Spinal cord (tissue), 10 donors: ENCODE measurements at places on chromosomes 16 and 17.
A peak's percentile ranks its signal among the peaks of the same experiment; 100 is the strongest.

DNA sequence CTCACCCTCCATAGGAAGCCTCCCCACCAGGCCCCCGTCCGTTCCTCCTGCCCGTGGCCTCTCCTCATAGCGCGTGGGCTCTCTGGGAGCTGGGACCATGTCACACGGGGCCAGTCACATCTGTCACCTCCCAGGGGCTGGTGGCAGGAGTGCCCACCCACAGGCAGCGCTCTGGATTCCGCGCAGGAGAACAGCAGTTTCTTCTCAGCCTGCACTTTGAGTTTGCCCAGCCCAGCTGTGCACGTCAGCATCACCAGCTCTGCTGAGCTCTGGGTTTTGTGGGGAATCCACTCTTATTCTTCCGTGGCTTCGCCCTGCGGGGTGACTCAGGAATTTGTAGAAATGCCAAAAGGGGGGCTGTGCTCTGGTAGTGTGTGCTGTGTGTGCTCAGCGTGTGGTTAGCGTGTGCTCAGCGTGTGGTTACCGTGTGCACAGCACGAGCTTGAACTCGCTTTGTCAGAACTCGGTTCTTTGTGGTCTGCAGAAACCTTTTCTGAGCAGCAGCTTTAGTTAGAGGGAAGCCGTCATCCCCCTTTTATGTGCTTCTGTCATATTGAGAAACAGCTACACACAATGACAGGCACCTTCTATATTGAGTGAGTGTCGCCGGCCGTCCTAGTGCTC is 3.2 kb downstream of the ACSF3 start:
- H3K4me3 ChIP-seq, result no peak overlapping the region
- H3K36me3 ChIP-seq, result peaks cover 55% of the 10 kb centered on the region
- H3K27me3 ChIP-seq, result peaks cover 3% of the 10 kb centered on the region
- peaks cover 35% of the 10 kb centered on the region for H3K4me1 ChIP-seq
- no peak for DNase-seq

GRCh38 chr17:45018514-45018847 is 33.0 kb downstream of the DCAKD start:
- H3K4me1 ChIP-seq, result peaks cover 57% of the 10 kb centered on the region
- H3K27ac ChIP-seq, result no peak overlapping the region
- H3K4me3 ChIP-seq, result peak overlapping the region; percentile 42
- no peak for DNase-seq

DNA sequence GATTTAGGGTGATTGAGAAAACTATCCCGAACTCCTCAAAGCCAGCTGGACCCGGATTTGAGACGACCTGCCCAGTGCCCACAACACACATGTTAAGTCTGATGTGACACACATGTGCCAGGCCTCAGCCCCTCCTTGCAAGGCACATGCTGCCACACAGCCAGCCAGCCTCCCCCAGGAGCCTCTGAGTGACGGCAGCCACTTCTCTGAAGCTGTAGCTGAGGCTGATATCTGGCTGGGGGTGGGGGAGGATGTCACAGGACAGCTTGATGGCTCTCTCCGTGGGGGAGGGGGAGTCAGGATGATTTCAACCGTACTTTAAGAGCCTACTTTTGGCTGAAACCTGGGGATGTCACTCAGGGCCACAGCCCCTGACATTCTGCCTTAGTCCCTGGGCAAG is 40.9 kb downstream of the SRCIN1 start:
- H3K27ac ChIP-seq, result no peak overlapping the region
- peaks cover 50% of the 10 kb centered on the region for H3K27me3 ChIP-seq
- peaks cover 66% of the 10 kb centered on the region for H3K4me1 ChIP-seq
- no peak for DNase-seq
- peaks cover 69% of the 10 kb centered on the region for H3K36me3 ChIP-seq

DNA sequence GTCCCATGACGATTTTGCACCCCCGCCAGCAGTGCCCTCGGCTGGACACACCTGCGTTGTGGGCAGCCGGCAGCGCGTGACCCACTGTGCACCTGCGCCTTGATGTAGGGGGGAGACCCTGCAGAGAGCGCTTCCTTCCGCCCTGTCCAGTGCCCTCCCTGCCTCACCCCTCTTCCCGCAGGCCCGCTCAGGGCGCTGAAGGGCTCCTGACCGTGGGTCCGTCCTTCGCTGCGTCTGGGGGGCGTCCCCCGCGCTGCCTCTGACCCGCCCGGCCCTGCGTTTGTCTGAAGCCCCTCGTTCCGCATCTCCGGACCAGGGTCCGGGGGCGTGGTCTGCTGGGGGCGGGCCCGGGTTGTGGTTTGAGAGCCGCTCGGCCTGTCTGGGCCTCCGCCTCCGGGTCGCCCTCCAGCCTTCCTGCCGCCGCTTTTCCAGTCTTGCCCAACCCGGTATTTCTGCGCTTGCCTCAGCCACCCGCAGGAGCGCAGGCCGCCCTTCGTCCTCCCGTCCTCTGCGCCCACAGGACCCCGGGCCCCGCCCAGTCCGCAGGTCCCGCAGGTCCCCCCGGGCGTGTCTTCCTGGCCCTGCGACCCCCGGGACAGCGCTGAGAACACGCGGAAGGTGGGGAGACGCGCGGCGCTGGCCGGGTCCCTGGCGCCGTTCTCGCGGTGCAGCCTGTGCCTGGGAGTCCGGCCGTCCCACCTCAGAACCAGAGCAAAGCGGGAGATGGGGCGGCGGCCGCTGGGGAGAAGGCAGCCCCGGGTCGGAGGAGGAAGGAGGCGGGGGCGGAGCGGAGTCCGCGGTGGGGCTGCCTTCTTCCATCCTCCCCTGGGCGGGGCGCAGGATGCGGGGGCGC is 4.0 kb upstream of the IL17C start:
- no peak for DNase-seq
- H3K27me3 ChIP-seq, result peaks cover 12% of the 10 kb centered on the region
- H3K4me3 ChIP-seq, result no peak overlapping the region
- peaks cover 70% of the 10 kb centered on the region for H3K36me3 ChIP-seq
- H3K27ac ChIP-seq, result no peak overlapping the region

DNA sequence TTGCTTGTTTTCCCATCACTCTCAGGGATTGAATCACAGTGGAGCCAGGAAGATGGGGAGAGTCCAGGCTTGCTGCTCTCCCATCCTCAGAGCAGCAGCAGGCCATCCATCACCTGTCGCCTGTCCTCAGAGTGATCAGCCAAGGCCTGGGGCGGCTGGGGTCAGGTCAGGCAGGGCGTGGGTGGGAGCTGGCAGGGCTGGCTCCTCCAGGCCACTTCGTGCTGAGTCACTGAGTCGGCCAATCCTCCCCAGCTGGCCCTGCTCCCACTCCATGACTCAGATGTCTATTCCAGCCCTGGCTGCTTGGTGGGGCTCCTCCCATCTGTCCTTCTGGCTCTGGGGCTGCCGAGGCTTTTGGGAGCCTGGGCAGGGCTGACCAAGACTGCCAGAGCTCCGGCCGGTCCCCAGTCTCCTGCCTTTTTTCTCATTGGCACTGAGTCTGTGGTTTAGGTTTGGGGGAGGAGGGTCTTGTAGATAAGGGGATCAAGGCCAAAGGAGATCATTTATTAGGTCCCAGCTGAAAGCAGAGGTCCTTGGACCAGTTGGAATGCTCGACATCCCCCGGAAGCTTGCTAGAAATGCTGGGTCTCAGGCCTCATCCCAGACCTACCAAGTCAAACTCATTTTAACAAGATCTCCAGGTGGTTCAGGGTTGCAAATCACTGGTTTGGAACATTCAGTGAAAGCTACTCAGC is 72.7 kb downstream of the ABCC1 start:
- no peaks in the 10 kb centered on the region for H3K27me3 ChIP-seq
- peaks cover 33% of the 10 kb centered on the region for H3K36me3 ChIP-seq
- DNase-seq, result no peak
- H3K4me3 ChIP-seq, result no peak overlapping the region
- no peak overlapping the region for H3K27ac ChIP-seq
- peaks cover 19% of the 10 kb centered on the region for H3K4me1 ChIP-seq

DNA sequence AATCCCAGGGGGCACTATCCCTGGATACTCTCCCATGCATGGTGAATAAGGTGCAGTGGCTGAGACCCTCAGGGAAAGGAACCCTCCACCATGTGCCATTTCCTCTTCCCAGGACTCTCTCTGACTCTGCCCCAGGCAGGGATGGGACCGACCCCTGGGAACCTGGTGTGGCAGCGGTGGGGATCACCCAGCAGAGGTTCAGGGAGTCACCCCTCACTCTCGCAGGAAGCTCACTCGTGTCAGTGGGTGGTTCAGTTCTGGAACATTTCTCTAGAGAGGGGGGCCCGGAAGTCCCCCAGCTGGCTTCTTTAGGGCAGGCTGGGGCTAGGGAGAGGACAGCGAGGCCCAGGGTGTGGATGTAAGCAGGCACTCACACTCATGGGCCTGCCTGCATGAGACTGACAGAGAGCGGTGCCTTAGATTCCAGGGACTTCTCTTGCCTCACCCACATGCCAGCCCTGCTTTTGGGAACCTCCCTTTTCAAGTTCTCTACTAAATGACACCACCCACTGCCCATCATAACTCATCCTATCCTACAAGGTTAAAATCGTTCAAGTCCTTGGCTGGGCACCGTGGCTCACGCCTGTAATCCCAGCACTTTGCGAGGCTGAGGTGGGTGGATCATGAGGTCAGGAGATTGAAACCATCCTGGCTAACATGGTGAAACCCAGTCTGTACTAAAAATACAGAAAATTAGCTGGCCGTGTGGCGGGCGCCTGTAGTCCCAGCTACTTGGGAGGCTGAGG is 109.7 kb upstream of the SDK2 start:
- H3K4me3 ChIP-seq, result no peak overlapping the region
- peaks cover 4% of the 10 kb centered on the region for H3K27me3 ChIP-seq
- H3K36me3 ChIP-seq, result no peaks in the 10 kb centered on the region
- no peak for DNase-seq
- H3K4me1 ChIP-seq, result peaks cover 21% of the 10 kb centered on the region

DNA sequence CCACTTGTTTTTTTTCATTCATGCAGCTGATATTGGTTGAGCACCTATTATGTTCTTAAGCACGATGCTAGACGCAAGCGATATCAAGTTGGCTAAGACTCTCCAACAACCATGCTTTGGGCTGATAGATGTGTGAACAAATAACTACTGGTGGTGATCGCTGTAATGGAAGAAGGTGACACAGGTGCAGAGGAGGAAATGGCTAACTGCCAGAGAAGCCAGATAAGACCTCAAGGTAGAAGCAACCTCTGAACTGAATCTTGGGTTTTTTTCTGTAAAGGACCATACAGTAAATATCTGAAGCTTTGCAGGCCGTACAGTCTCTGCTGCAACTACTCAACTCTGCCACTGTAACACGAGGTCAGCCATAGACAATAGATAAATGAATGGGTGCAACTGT is 97.9 kb downstream of the C17orf67 start:
- no peak for DNase-seq
- H3K27ac ChIP-seq, result no peak overlapping the region
- H3K36me3 ChIP-seq, result no peaks in the 10 kb centered on the region
- peaks cover 22% of the 10 kb centered on the region for H3K4me1 ChIP-seq
- no peak overlapping the region for H3K4me3 ChIP-seq
- no peaks in the 10 kb centered on the region for H3K27me3 ChIP-seq

- no peaks in the 10 kb centered on the region for H3K36me3 ChIP-seq
- H3K27me3 ChIP-seq, result no peaks in the 10 kb centered on the region
- peak; percentile 9 for DNase-seq
These were observed 1144.9 kb upstream of the GOT2 start for GRCh38 chr16:59878999-59879398.

DNA sequence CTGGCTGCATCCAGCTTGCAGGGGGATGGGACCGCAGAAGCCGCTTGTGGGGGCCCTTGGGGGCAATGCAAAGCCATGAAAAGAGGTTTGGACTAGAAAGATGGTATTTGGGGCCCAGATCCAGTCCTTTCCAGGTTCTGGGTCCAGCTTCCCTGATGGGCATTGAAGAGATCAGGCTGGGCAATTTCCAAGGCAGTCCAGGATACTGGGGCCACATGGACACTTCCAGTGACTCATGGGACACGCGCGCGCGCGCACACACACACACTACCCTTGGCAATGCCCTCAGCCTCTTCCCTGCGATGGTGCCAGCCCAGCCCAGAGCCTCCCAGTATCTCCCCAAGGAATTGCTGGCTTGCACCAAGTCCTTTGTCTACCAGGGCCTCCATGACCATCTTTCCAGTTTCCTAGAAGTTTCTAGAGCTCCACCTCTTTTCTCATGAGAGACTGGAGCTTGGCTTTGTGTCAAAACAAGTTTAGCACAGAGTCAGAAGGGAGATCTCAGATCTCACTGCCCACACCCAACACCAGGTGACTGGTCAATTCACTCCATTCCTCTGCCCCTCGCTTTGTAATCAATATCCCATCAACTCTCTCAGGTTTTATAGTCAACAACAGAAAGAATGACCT is 44.3 kb downstream of the WNT3 start:
- peaks cover 57% of the 10 kb centered on the region for H3K4me1 ChIP-seq
- H3K36me3 ChIP-seq, result peaks cover 21% of the 10 kb centered on the region
- H3K27ac ChIP-seq, result no peak overlapping the region
- no peak overlapping the region for H3K4me3 ChIP-seq

DNA sequence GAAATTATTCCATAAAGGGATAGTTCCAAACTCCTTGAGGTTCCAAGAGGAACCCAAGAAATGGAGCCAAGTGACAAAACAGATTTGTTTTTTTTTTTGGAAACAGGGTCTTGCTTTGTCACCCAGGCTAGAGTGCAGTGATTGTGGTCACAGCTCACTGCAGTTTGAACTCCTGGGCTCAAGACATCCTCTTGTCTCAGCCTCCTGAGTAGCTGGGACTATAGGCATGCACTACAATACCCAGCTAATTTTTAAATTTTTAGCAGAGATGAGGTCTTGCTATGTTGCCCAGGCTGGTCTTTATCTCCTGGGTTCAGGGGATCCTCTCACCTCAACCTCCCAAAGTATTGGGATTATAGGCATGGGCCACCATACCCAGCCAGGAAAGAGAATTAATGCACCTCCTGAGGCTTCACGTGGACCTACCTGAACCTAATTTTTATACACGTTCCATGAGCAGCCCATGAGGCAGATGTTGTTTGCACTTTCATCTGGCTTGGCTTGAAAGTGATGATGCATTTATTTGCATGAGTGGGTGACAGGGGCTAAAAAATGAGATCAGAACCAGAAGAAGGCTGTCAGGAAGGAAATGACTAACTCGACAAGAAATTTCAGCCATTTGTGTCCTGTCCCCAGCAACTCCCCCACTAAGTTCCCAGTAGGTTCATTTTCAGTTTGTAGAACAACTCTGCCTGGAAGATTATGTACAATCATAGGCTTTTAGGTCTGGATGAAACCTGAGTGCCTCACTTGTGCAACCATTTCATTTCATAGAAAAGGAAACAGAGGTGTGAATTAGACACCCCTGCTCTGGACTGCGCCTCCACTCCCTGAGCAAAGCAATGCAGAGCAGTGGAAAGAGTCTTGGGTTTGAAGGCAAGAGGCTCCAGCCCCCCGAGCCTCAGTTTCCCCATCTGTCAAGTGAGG is 10.3 kb upstream of the IRF8 start:
- no peak overlapping the region for H3K27ac ChIP-seq
- no peak overlapping the region for H3K4me3 ChIP-seq
- peaks cover 10% of the 10 kb centered on the region for H3K27me3 ChIP-seq
- DNase-seq, result no peak
- H3K4me1 ChIP-seq, result peaks cover 3% of the 10 kb centered on the region

- H3K27ac ChIP-seq, result no peak overlapping the region
- no peaks in the 10 kb centered on the region for H3K4me1 ChIP-seq
- no peaks in the 10 kb centered on the region for H3K36me3 ChIP-seq
- no peak for DNase-seq
- H3K4me3 ChIP-seq, result no peak overlapping the region
- no peaks in the 10 kb centered on the region for H3K27me3 ChIP-seq
These were observed 630.8 kb upstream of the KIF2B start for GRCh38 chr17:53191878-53192277.

- H3K27ac ChIP-seq, result no peak overlapping the region
- no peaks in the 10 kb centered on the region for H3K27me3 ChIP-seq
- no peak for DNase-seq
- no peaks in the 10 kb centered on the region for H3K36me3 ChIP-seq
These were observed 20.2 kb downstream of the SYCE1L start for GRCh38 chr16:77219437-77219836.

GRCh38 chr16:2035431-2036199 is 8.9 kb downstream of the NHERF2 start:
- H3K27me3 ChIP-seq, result no peaks in the 10 kb centered on the region
- H3K27ac ChIP-seq, result peak overlapping the region; percentile 79
- H3K4me3 ChIP-seq, result no peak overlapping the region
- no peak for DNase-seq
